NCI-H526 treated with DMSO at 0.1 percent for 48 hours (cell line): ENCODE measurements at places on chromosomes 5 and 9.

DNA sequence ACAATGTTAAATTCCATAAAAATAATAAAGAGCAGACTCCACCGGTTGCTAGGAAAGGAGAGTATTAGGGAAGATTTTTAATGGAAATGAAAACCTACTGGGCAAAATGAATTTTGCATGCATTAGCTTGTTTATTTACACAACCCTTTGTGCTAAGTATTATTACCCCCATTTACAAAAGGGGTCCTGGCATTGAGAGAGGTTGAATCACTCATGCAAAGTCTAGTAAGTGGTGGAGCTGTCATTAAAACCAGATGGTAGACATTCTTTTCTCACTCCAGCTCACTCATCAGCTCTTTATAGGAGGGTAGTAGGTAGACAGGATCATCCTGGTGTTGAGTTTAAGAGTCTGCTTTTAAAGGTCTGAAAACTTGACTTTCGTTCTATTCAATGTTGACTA is 395.1 kb downstream of the PLK2 start:
- DNase-seq = no peak

GRCh38 chr9:132011896-132012295 is 67.8 kb downstream of the MED27 start:
- no peak for DNase-seq

DNA sequence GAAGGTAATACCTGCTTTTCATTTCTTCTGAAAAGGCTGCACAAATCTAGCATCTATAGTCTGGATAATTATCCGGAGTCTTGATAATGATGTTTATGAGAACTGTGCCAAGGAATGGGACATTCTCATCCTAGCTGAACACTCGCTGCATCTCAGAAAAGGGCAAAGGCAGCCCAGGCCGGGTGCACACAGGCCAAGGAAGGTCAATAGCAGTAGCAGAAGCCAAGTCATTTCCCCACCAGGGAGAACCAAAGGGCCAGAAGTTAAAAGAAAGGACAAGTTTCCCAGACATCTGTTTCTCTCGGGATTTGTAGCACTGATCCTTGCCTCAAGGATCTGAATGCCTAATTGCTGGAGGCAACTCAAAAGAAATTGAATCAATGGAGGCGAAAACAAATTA is 66.1 kb upstream of the ANKRD55 start:
- no peak for DNase-seq

DNA sequence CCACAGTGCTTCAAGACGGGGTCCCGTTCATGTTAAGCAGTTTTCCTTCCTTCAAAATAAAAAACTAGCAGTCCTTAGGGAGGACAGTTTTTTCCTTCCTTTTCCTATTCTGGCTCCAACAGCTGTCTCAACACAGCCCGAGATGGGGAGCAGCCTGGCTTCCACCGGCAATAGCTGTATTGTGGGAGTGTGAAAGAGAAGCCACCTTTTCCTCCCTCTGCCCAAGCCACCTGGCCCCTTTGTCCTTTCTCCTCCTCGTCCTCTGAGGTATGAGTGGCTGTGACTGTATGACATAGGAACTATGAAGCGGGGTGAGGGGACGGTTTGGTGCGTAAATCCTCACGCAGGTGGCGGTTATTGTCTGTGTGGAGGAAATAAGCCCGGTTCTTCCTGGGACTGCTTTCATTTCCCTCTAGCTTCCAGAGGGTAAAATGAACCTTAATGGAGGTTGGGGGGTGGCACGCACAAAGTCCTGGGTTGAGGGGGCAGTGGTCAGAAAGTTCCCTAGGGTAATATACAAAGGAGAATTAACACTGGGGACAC is 292.0 kb upstream of the DMRT1 start:
- no peak for DNase-seq

DNA sequence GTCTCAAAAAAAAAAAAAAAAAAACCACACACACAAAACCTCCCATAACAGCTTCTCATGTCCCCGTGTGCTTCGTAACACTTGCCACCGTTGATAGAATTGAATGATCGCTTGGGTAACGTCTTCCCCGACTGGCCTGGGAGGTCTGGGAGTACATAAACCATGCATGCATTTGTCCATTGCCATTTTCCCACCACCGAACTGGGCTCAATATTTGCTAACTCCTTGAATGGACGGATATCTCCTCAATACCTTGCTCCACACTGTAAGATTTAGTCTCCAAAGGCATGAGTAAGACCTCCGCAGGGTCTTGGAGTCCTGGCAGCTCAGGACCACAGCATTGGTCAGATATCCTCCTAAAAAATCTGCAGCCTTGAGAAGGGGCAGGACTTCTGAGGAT is 3.2 kb upstream of the P4HA2 start:
- DNase-seq = no peak

DNA sequence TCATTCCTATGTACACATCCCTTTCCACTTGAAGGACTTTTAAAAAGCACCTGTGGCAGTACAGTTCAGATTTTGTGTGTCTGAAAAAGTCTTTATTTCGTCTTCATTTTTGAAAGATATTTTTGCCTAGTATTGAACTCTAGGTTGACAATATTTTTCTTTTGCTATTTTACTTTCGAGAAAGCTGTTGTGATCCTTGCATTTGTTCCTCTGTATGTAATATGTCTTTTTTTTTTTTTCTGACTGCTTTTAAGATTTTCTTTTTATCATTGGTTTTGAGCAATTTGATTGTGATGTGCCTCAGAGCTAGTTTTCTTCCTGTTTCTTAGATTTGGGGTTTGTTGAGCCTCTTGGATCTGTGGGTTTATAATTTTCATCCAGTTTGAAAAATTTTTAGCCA is 13.3 kb downstream of the LCP2 start:
- no peak for DNase-seq

- DNase-seq = peak; percentile 15
Observed at GRCh38 chr5:7845557-7845956, 5.4 kb downstream of the CFAP90 start.

DNA sequence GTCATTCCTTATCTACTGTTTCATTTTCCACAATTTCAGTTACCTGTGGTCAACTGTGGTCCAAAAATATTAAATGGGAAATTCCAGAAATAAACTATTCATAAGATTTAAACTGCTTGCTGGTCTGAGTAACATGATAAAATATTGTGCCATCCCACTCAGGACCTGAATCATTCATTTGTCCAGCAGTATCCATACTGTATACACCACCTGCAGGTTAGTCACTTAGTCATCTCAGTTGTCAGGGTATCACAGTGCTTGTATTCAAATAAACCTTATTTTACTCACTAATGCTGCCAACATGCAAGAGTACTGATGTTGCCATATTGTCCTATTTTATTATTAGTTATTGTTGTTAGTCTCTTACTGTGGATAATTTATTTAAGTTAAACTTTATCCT is 139.7 kb downstream of the FBXO4 start:
- DNase-seq = no peak

GRCh38 chr9:132572921-132573320 is 9.5 kb upstream of the BARHL1 start:
- no peak for DNase-seq

GRCh38 chr5:61386045-61386800 is 54.2 kb downstream of the ZSWIM6 start:
- no peak for DNase-seq

DNA sequence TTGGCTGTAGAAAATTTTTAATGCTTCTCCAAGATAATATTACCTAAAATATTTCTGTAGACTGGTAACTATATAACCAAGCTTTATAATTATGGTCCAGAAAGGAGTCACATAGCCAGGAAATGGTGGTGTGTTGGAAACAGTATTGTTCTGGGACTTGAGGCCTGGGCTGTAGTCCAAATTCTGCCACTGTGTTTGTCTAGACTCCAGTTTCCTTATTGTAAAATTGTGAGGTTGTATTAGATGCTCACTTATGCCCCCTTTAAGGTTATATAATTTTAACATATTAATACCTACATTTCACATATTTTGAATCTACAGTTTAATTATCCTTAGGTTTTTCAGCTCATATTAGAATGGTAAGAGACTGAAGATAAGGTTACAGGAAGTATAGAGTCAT is 42.4 kb downstream of the STX17 start:
- DNase-seq = no peak
